Astrocyte (in vitro differentiated cells and primary cell): ENCODE measurements at places on chromosomes 7 and 10. TPM values are rescaled to one million over a fixed set of nuclear protein-coding genes. Genes with fewer than 3 reads are reported as not detected.

Gene SPRN
- total RNA-seq: 3.7 and 4.0 TPM in 2 replicates

Gene CC2D2B
- 0.18 and 0.60 TPM in 2 replicates for total RNA-seq

Gene PRXL2A
- total RNA-seq: 24.3 and 29.9 TPM in 2 replicates

Gene UBE3C
- 73.7 and 76.9 TPM in 2 replicates for total RNA-seq

Gene SYNPO2L
- 1.0 and 1.2 TPM in 2 replicates for total RNA-seq

Gene EDRF1
- total RNA-seq: 24.0 and 25.7 TPM in 2 replicates

Gene FAM241B
- total RNA-seq: 3.1 and 4.4 TPM in 2 replicates

Gene KEL
- total RNA-seq: 0.96 TPM in 1 of 2 replicates, not detected in the other

Gene CAV1
- 384 and 472 TPM in 2 replicates for total RNA-seq

Gene CPEB3
- total RNA-seq: 1.2 and 1.6 TPM in 2 replicates

Gene TCF7L2
- total RNA-seq: 52.1 and 52.4 TPM in 2 replicates

Gene TBL2
- total RNA-seq: 54.8 and 58.6 TPM in 2 replicates

Gene VIPR2
- total RNA-seq: 0.43 and 0.68 TPM in 2 replicates

Gene EVX1
- not detected in 2 replicates for total RNA-seq

Gene RELN
- total RNA-seq: 0.70 and 0.98 TPM in 2 replicates

Gene PDK4
- total RNA-seq: 0.29 and 0.34 TPM in 2 replicates

Gene ACTR3C
- total RNA-seq: 0.25 TPM in 1 of 2 replicates, not detected in the other

Gene GRID1
- total RNA-seq: 0.48 and 0.75 TPM in 2 replicates

Gene BAIAP2L1
- total RNA-seq: 20.4 and 21.6 TPM in 2 replicates

Gene CLDN4
- total RNA-seq: 13.7 and 32.5 TPM in 2 replicates

Gene LRRC18
- total RNA-seq: not detected in 2 replicates

Gene TEX47
- total RNA-seq: not detected in 2 replicates

Gene ANKRD30A
- total RNA-seq: not detected in 2 replicates

Gene XPNPEP1
- total RNA-seq: 100 and 104 TPM in 2 replicates

Gene KLF14
- 0.07 TPM in 1 of 2 replicates, not detected in the other for total RNA-seq

Gene UNCX
- not detected in 2 replicates for total RNA-seq
